Activated CD4-positive, CD25-positive, alpha-beta regulatory T cell treated with anti-CD3 and anti-CD28 coated beads, Interleukin-2, amount 50 U/mL, for 72 hours (primary cell): ENCODE measurements at places on chromosomes 7 and 10.

DNA sequence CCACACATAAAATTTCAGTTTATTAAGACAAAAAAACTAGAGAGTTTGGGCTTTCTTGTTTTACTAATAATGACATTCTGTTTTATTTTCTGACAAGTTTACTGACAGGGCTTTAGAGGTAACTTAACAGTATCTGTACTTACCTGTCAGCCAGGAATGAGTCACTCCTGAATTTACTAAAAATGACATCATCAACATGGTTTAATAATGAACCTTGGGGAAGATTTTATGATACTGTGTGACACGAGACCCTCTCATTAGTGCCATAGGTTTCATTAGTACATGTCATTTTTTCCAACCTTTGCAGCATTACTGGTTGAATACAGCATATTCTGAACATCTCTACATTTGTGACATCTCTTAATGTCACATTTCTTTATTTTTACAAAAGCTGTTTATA lies 131.1 kb downstream of the KCND2 start:
- DNase-seq = no peak

DNA sequence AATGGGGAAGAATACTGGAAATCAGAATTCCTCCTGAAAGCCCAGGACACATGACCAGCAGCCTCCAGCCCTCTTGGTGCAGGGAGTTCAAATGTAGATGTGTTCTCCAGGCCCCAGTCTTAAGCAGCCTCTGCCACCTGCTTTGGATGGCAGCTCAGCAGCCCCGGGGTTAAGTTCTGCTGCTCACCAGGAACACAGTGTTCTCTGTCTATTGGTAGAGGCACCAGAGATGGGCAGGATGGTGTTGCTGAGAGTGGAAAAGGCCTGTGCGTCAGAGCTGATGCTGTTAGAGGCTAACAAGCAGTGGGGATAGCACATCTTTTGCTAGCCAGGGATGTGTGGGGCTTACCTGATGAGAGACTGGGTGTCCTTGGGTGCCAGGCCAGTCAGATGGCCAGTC lies 56.8 kb downstream of the PAX2 start:
- no peak for DNase-seq

DNA sequence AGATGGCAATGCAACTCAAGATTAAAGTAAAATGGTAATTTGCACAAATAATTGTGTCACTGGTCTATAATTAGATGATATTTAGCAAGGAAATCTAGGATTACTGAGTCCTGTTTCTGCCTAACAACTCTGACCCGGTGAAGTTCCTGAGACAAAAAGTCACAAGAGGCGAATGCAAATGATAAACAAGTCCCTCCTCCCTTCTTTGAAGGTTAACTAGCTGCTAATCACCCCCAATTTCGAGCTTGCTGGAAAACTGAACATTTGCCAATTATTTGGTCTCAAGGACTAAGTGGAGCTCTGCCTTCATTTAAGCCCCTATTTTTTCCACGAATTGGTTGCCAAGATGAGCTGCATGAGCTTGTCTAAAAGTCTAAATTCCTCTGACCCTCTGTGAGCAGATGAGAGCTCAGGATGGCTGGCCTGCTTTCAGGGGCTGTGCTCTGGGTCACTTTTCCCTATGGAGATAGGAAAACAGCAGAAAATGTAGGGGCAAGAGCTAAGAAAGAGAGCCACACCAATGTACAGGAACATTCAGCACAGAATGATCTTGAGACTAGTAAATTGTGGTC lies 127.3 kb downstream of the MBL2 start:
- DNase-seq = no peak

DNA sequence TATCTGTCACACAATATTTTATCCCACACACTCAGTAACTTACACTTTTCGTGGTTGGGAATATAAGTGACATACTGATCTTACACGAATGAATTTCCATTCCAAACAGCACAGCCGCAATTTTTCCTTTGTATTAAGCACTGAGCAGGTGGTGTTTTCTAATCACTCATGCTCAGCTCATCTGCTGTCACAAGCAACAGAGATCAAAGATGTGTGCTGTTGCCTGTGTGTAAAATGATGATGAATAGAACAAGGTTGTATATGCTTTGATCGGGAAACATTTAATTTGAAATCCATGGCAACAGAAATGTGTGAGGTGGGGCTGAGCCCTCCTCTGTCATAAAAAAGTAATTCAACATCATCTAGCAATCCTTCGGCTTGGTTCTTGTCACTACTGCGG lies 927.7 kb upstream of the MBL2 start:
- no peak for DNase-seq

GRCh38 chr7:41491883-41492471 lies 210.9 kb downstream of the INHBA start:
- no peak for DNase-seq

DNA sequence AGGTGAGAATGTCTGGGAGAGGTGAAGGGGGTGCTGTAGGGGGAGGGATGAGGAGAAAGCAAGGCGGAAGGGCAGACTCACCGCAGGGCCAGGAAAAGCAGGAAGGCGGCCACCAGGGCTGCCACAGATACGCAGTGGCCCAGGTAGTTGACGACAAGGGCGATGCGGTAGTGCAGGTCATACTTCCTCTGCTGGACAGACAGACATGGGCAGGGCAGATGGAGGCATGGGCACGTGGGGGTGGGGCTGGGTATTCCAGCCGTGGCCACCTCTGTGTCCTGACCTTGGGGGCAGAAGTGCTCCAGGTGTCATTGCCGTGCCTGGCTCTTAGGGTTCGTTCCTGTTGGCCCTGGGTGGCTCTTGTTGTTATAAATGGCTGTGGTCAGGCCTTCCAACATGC lies 16.8 kb downstream of the CRHR2 start:
- DNase-seq = no peak

GRCh38 chr10:129892548-129893052 lies 71.5 kb downstream of the EBF3 start:
- DNase-seq = no peak

- DNase-seq = no peak
Measured at GRCh38 chr7:50640779-50641178, 75.6 kb upstream of the DDC start.

- DNase-seq = no peak
Measured at GRCh38 chr10:129870474-129870757, 93.7 kb downstream of the EBF3 start.

GRCh38 chr10:109633846-109634245 lies 289.5 kb downstream of the XPNPEP1 start:
- no peak for DNase-seq

GRCh38 chr7:134907639-134908038 lies 78.7 kb upstream of the AGBL3 start:
- DNase-seq = no peak

- no peak for DNase-seq
Measured at GRCh38 chr7:137873979-137874777, 27.4 kb upstream of the DGKI start.

GRCh38 chr7:16098585-16099179 lies 322.7 kb downstream of the CRPPA start:
- DNase-seq = no peak

GRCh38 chr10:43249962-43250614 lies 16.8 kb downstream of the RASGEF1A start:
- no peak for DNase-seq

- peak; percentile 33 for DNase-seq
Measured at GRCh38 chr10:31242902-31243301, 76.1 kb upstream of the ZEB1 start.

GRCh38 chr7:140595468-140596092 lies 45.0 kb downstream of the DENND2A start:
- no peak for DNase-seq

DNA sequence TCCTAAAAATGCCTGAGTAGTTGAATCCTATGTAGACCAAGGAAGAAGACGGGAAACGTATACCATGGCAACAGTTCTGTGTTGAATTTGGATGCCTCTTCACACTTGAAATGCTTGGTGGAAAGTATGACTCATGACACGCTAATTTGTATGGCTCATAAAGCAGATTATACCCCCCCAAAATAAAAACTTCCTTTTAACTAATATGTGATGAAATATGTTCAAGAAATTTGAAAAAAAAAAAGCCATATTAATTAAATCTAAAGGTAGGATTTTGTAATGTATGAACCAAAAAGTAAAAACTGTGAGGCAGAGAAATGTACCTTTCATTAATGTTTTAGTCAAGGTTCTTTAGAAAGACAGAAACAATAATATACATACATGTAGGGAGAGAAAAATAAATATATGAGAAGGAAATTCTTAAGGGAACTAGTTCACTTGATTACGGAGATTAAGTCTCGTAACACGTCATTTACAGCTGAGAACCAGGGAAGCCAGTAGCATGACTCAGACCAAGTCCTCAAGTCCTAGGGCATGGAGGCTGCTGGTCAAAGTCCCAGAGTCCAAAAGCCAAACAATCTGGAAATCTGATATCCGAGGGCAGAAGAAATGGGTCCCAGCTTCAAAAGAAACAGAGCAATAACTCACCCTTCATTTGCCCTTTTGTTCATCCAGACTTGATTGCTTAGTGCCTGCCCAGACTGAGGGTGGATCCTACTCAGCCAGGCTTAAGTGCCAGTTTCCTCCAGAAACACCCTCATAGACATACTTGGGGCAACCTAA lies 485.1 kb downstream of the SEMA3D start:
- DNase-seq = no peak
